ENCODE measurements at places on chromosomes 3 and 15.
A peak's percentile ranks its signal among the peaks of the same experiment; 100 is the strongest.

- no peak for DNase-seq
These were observed 59.2 kb downstream of the SYNM start for GRCh38 chr15:99164119-99164518.

DNA sequence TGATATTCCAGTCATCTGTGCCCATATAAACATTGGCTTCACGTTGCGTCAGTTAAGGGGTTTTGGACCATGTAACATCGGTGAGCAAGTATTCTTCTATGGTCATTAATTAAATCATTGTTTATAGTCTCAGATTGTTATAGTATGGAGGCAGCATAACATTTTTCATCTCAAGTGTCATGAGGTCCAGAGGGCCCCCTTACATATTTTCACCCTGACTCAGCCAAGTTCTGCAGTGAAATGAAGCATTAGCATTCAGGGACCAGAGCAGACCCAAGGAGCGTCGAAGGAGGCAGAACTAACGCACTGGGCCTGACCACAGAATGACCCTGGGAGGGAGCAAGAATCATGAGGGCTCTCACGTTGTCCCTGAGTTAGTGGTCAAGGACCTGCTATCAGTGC is 171.5 kb downstream of the LRTM1 start:
- DNase-seq: no peak

- DNase-seq: no peak
These were observed 16.5 kb upstream of the TBC1D23 start for GRCh38 chr3:100244264-100244663.

DNA sequence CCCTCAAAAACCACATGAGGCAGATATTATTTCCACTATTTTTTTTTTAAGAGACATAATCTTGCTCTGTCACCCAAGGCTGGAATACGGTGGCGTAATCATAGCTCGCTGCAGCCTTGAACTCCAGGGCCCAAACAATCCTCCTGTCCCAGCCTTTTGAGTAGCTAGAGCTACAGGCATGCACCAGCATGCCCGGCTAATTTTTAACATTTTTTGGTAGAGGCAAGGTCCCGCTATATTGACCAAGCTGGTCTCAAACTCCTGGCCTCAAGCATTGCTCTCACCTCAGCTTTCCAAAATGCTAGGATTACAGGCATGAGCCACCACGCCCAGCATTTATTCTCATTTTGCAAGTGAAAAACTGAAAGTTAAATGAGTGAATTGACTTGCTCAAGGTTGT is 50.8 kb upstream of the PIAS1 start:
- DNase-seq: no peak

GRCh38 chr3:6680119-6680806 is 180.7 kb upstream of the GRM7 start:
- no peak for DNase-seq

DNA sequence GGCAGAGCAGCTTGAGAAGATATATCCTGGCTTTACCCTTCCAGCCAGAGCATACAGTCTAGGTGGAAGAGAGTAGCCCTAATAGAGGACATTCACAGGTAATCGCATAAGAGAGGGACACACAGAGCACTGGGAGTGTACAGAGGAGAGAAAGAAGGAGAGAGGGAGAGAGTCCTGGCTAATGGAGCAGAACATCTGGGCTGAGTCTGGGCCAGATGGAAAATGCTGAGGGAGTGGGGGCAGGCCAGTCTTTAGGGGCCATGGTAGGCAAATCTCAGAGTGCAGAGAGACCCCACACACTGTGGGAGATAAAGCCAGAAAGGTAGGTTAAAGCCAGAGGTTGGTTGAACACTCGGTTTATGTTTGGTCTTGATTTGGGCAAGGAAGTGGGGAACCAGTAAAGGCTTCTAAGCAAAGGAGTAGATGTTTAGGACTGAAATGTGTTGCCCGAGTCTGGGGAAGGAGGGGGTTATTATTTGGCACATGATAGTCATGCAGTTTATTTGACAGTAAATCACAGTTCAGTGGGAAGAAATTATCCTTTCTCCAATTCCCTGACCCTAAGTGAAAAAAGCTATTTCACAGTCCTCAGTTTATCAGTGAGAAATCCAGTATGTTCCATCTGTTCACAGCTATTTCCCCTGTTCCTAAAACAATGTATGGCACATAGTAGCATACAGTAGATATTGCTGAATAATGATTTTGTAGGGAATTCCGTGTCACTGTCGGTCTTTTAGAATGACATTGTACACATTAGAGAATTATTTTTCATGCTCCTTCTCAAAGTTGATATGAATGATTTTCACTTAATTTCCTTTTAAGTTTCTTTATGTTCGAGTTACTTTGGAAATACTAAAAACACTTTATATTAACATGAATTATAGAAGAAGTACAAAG is 45.7 kb downstream of the PDHB start:
- DNase-seq: no peak

DNA sequence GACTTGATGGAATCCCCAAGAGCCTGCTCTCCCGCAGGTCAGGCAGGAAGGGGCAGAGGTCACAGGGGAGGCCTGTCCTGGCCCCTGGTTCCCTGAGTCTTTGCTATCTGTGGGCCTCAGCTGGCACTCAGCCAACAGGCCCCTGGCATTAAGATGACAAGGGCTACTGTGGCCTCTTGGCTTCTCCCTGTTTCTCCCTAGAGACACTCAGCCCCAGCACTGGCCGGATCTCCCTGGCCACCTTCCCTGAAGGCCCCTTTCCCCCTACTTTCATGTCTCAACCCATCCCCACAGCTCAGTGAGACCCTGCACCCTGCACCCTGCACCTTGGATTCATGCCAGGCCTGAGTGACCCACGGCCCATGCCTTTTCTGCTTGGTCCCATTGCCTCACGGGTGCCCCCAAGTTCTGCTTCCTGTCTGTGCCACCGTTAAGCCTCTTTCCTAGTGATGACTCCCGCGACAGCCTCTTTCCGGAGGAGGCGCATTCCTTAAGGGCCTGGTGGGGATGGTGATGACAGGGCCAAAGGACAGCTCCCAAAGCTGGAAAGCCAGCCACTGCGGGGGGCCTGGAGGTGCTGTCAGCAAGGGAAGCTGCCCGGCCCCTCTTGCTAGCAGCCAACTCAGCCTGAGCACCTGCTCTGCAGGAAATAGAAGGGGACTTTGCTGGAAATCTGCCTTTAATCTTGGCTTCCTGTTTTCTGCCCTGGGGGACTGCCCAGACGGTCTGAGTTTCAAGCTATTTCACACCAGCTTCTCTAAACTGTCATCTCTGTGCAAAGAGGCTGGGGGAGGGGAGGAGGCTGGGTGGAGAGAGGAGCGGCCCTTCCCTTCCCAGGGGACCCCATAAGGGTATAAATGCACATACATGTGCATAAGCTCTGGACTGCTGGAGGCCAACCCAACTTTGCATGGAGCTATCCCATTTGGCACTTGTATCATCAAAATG is 4.8 kb upstream of the CSK start:
- no peak for DNase-seq

- DNase-seq: no peak
These were observed 15.1 kb upstream of the CBLB start for GRCh38 chr3:105883798-105884377.

DNA sequence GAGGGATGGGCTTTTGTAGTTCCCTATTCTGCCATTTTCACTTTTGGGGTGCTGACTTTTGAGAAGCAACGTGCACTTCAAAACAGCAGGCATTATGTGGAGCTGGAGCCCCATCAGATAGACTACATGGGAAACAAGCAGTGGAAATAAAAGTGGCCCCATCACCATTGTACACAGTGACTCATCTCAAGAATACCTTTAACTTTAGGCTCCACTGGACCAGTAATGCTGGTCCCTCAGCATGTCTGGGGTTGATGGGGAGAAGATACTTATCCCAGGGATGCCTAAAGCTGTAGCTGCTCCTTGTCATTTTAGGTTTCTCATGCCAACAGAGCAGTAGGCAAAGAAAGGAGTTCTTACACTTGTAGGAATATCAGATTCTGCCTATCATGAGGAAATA is 45.0 kb downstream of the LSM3 start:
- DNase-seq: no peak

- DNase-seq: no peak
These were observed 105.3 kb downstream of the PLCH1 start for GRCh38 chr3:155639462-155640055.

GRCh38 chr15:43211224-43211735 is 9.5 kb downstream of the EPB42 start:
- DNase-seq: no peak

- DNase-seq: no peak
These were observed 156.4 kb upstream of the RASGRP1 start for GRCh38 chr15:38720893-38721567.

- DNase-seq: no peak
These were observed 2.5 kb upstream of the MST1R start for GRCh38 chr3:49906073-49906743.

DNA sequence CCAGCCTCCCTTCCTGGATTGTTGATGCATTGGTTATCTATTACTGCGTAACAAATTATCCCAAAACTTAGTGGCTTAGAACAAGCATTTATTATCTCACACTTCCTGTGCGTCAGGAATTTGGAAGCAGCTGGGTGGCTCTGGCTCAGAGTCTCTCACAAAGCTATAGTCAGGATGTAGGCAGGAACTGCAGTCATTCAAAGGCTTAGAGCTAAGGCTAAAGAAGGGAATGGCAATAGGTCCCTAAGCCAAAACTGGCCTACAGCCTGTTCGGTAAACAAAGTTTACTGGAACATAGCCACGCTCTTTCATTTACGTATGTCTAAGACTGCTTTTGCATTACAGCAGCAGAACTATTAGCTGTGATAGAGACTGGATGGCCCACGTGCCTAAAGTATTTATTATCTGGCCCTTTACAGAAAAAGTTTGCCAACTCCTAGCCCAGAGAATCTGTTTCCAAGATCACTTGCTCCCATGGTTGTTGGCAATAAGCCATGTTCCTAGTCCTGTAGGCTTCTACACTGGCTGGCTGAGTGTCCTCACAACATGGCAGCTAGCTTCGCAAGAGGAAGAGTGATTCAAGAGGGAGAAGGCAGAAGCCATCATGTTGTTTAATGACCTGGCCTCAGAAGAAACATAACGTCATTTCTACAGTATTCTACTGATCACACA is 132.4 kb downstream of the SNRK start:
- DNase-seq: no peak

GRCh38 chr3:131847966-131848510 is 186.8 kb downstream of the CPNE4 start:
- DNase-seq: no peak

GRCh38 chr3:150443331-150443741 is 35.2 kb downstream of the TSC22D2 start:
- DNase-seq: no peak

DNA sequence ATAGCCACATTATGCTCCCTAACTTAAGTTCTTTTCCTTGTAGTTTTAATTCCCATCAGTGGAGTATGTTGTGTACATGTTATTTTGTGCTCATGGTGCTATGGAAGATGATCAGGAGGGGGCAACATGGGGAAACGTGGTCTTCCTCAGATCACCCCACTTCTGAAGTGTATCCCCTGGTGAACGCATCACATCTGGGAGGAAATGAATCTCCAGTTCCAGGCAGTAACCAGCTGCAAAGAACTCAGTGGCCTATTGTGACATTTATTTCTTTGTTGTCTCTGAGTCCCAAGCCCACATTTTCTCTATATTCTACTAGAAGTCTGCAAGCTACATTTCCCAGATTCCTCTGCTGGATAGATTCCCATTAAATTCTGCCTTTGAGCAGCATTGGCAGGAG is 217.0 kb downstream of the SATB1 start:
- no peak for DNase-seq

DNA sequence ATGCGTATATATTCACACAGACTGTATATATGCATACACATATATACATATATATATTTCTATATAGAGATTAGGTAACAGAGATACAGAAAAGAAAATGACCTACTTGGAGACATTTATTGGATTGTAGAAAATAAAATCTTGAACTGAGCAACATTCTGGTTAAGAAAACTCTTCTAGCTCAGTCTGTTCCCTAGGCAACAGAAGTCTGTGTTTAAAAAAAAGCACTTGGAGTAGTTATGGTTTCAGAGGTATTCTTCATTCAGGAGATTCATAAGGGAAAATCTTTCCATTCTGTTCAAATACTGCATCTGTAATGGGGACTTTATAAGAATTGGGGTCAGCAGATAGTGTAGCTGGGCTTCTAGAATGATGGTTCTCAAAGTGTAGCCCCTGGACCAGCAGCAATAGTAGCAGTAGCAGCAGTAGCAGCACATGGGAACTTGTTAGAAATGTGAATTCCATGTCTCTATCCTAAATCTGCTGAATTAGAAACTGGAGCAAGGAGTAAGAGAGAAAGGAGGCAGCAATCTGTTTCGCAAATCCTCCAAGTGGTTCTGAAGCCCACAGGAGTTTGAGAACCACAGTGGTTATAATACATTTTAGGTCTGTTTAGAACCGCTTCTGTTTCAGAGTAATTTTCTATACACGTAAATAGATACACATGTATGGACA is 112.8 kb upstream of the TMEM108 start:
- no peak for DNase-seq

DNA sequence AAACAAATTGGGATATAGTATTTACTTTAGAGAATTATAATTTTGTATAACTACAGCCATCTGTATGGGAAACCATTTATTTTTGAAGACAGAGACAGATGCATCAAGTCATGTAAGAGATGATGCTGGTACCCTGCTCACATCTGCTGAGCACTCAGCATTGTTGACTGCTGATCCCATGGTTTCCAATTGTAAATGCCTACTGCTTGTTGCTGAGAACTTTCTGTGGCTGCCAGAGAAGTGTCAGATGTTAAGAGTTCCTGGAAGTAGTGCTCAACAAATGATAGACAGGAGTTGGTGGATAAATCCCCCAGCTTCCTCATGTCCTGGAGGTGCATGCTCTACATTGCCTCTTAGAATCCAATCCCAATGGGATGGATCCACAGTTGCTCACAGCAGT is 167.1 kb downstream of the OXSM start:
- DNase-seq: no peak

GRCh38 chr15:25052191-25052999 is 97.6 kb downstream of the SNRPN start:
- DNase-seq: no peak

DNA sequence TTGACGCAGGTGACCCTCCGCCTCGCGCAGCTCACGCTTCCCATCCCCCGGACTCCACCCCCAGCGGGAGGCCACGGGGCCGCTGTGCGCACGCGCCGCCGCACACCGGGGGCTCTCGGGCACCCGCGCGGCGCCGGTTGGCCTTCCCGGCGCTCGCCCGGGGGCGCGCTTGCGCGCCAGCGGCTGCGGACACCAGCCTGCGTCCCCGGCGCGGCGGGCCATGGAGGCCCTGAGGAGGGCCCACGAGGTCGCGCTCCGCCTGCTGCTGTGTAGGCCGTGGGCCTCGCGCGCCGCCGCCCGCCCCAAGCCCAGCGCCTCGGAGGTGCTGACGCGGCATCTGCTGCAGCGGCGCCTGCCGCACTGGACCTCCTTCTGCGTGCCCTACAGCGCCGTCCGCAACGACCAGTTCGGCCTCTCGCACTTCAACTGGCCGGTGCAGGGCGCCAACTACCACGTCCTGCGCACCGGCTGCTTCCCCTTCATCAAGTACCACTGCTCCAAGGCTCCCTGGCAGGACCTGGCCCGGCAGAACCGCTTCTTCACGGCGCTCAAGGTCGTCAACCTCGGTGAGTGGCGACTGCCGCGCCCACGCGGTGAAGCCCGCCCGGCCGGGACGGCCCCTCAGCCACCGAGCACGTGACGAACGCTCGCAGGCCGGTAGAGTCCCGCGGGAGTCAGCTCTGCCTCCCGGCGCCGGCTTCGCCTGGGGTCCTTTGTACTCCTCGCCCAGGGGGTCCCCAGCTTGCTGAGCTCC is at the start of gene C15orf61:
C15orf61 (plus strand) TSS at position 103 of the 754 bp plus-strand sequence; CDS start at position 221, 118 bp downstream.
- DNase-seq: peak; percentile 71
